ENCODE measurements at places on chromosomes 4 and X.

DNA sequence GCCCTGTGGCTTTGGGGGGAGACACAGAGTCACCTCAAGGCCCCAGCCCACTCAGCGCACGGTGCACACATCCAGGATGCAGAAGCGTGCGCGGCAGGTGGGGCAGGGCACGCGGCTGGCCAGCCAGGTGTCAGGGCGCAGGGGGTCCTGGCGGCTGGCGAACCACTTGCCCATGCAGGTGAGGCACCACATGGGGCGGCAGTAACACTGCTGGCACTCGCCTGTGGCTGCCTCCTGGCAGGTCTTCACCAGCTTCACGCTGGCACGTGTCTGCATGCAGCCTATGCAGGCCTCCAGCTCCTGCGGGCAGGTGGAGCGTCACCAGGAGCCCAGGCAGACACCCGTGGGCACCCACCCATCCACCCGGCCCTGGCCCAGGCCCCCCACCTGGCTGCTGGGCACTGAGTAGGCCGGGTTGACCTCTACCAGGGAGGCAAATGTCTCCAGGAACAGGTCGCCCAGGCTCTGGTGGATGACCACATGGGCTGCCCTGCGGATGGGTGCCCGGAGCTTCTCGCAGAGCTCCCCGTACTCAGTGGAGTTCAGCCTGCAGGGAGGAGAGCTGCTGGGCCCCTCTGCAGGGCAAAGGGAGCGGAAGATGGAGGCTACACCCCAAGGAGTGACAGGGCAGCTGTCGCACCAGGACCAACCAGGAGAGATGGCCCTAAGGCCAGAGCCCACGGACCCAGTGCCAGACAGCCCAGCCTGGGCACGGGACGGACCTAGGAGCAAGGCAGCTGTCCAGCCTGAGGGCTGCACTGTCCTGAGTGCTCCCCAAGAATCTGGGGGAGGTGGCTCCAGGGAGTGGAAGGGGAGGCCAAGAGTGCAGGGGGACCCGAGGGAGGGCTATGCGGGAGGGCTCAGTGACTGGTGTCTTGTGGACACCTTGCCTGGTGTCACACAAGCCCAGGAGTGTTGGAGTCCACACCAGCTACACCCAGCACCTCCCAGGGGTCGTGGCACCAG, 3.7 kb downstream of the TMEM129 start:
- H3K27ac ChIP-seq, result peak overlapping the region; percentile 41
- no peaks in the 10 kb centered on the region for H3K27me3 ChIP-seq
- peaks cover 70% of the 10 kb centered on the region for H3K4me1 ChIP-seq
- H3K4me3 ChIP-seq, result no peak overlapping the region
- H3K36me3 ChIP-seq, result peaks cover 23% of the 10 kb centered on the region

- H3K36me3 ChIP-seq, result no peaks in the 10 kb centered on the region
- no peak overlapping the region for H3K4me3 ChIP-seq
- DNase-seq, result no peak
- no peaks in the 10 kb centered on the region for H3K27me3 ChIP-seq
- H3K4me1 ChIP-seq, result no peaks in the 10 kb centered on the region
- H3K27ac ChIP-seq, result no peak overlapping the region
Observed at GRCh38 chr4:186236126-186236525, 8.8 kb downstream of the KLKB1 start.

DNA sequence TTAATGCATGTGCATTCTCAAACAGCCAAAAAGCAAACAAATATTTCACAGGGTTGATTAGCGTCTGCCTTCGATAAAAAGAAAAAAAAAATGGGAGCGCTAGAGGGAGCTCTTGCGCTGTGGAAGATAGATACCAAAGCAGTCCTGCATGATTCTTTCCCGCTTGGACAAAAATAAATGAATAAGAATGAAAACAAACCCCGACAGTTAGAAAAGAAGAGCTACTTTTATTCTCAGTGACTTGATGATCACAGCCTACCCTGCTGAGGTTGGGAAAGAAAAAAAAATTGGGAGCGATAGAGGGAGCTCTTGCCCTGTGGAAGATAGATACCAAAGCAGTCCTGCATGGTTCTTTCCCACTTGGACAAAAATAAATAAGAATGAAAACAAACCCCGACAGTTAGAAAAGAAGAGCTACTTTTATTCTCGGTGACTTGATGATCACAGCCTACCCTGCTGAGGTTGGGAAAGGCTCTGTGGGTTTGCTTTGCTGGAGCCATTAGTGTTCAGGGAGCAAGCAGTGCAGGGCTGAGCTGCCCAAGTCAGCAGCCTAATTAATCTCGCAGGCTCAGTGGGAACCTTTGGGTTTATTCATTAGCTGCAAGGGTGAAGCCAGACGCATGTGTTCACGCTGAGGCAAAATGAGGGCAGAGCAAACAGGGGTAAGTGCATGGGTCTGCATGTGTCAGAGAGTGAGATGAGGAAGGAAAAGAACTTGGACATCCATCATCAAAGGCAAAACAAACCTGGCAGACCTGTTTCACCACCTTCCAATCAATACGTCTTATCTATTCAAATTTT, 249.3 kb upstream of the PRKX start:
- DNase-seq, result no peak
- peaks cover 7% of the 10 kb centered on the region for H3K27me3 ChIP-seq
- no peak overlapping the region for H3K4me3 ChIP-seq
- peaks cover 4% of the 10 kb centered on the region for H3K4me1 ChIP-seq
- H3K27ac ChIP-seq, result no peak overlapping the region

DNA sequence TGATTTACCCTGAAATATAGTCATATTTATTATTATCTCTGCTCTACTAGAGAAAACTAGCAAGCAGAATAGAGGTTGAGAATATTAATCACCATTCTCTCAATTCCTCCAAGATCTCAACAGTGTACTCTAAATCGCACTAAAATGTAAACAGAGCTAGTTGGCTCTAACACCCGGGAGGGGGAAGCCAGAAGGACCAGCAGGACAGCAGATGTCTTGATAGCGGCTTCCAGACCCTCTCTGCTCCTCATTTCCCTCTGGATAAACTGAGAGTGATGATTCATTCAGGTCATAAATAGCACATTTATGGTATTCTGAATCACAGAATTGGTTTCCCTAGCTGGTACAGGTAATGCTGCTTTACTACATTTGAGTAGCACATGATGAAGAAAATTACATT, 82.5 kb downstream of the TBC1D9 start:
- H3K36me3 ChIP-seq, result peaks cover 86% of the 10 kb centered on the region
- H3K27me3 ChIP-seq, result no peaks in the 10 kb centered on the region
- H3K4me3 ChIP-seq, result no peak overlapping the region
- H3K4me1 ChIP-seq, result peaks cover 21% of the 10 kb centered on the region

DNA sequence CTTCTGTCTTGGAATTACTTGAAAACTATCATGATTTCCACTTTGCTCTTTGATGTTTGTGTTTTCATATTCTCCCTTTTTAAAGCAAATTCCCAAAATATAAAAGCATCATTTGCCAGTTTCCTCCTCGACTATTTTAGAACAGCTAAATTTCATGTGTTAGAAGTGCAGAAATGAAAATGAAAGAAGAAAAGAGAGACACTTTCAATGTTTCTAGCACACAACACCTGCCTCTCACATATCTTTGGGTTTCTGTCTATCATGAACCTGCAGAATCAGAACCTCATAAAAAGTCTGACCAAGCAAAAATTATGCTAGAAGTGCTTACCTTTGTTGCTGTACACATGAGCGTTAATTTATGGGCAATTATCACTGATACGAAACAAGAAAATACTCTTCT, 1.9 kb upstream of the NEUROG2 start:
- DNase-seq, result no peak
- peaks cover 58% of the 10 kb centered on the region for H3K4me1 ChIP-seq
- peak overlapping the region; percentile 70 for H3K4me3 ChIP-seq
- H3K36me3 ChIP-seq, result peaks cover 2% of the 10 kb centered on the region
- peaks cover 79% of the 10 kb centered on the region for H3K27me3 ChIP-seq
